ENCODE measurements at places on chromosomes 4 and X.

DNA sequence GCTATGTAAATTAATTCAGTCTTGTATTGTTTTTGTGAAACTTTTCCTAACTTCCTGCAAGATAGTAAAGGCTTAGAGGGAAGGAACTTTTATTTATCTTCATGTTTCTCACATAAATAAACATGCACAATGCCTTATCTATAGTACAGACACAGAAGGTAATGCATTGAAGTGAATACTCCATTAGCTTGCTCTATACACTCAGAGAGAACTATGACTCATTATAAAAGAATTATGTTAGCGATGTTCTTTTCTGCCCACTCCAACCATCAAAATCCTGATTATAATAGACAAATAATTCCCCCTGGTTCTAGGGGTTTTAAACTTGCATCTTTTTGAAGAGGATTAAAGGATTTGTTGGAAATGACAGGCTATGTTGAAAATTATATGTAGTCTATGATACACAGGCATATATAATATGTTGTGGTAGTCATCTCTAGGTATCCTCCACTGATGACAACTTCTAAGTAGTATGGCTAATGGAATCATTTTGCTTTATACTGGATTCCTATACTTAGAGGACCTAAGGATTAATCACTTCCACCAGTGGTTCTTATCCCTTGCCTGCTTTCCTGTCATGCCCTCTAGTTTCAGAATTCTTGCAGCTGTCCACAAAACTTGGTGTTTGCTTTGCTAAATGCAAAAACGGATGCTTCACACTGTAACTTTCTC lies 115.7 kb downstream of the NDST4 start:
- DNase-seq, result no peak

DNA sequence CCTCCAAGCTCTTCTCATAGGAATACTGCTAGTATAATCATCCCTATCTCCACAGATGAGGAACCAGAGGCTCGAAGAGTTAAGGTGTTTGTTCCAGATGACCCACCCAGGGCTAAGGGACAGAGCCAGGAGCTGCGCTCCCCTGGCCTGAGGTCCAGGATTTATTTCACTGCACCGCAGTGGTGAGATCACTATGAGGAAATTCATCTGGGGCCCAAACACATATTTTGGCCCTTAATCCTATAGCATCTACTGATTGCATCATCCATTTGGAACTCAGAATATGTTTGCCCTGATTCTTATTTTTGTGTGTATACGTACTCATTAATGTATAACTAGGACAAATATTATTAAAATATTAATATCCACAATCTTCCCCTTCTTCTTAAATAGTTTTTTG lies 100.1 kb upstream of the RBPJ start:
- DNase-seq, result no peak

- no peak for DNase-seq
Observed at GRCh38 chr4:182228991-182229577, 14.1 kb upstream of the TENM3 start.

DNA sequence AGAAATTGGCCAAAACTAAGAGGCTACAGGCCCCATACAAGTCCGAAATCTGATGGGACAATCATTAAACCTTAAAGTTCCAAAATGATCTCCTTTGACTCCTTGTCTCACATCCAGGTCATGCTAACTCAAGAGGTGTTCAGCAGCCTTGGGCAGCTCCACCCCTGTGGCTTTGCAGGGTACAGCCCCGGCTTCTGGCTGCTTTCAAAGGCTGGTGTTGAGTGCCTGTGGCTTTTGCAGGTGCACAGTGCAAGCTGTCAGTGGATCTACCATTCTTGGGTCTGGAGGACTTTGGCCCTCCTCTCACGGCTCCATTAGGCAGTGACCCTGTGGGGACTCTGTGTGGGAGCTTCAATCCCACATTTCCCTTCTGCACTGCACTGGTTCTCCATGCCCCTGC lies 329.1 kb upstream of the MAD2L1 start:
- no peak for DNase-seq

GRCh38 chr4:140427919-140428471 lies 547 bp upstream of the CLGN start:
- DNase-seq, result no peak

DNA sequence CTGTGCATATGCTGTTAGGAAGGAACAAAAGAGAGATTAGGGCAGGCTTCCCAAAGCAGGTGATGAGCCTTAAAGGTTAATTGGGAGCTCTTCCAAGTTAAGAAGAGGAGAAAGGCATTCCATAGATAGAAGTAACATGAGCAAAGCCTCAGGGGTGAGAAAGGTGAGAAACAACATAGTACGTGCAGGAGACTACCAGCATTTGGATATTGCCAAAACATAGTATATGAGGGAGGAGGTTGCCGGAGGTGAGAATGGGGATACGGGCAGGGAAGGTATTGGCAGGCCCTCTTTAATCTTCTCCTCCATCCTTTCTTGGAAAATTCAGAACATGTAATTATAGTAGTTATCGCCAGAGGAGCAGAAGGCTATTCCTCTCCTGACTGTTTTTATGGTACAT lies 96.1 kb upstream of the MBNL3 start:
- no peak for DNase-seq

- DNase-seq, result no peak
Observed at GRCh38 chr4:114026447-114026846, 47.0 kb upstream of the ARSJ start.

- DNase-seq, result no peak
Observed at GRCh38 chr4:126738926-126739325, 893.8 kb upstream of the INTU start.

DNA sequence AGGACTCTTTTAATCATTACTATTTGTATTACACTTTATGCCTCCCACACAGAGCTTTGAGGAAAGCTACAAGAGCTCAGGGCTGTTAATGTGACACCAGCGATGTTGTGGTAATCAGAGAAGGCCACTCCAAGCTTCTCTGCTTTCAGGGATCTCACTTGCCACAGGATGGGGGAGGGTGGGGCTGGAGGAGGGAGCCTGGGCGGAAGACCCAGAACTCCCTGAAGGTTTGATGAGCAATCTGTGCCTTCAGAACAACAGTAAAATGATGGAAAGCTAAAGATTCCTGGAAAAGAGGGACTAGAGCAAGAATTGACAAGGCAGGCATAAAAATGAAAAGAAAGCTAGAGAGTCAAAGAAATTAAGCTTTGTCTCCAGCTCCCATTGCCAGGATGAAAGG lies 75.6 kb downstream of the MAML3 start:
- no peak for DNase-seq

DNA sequence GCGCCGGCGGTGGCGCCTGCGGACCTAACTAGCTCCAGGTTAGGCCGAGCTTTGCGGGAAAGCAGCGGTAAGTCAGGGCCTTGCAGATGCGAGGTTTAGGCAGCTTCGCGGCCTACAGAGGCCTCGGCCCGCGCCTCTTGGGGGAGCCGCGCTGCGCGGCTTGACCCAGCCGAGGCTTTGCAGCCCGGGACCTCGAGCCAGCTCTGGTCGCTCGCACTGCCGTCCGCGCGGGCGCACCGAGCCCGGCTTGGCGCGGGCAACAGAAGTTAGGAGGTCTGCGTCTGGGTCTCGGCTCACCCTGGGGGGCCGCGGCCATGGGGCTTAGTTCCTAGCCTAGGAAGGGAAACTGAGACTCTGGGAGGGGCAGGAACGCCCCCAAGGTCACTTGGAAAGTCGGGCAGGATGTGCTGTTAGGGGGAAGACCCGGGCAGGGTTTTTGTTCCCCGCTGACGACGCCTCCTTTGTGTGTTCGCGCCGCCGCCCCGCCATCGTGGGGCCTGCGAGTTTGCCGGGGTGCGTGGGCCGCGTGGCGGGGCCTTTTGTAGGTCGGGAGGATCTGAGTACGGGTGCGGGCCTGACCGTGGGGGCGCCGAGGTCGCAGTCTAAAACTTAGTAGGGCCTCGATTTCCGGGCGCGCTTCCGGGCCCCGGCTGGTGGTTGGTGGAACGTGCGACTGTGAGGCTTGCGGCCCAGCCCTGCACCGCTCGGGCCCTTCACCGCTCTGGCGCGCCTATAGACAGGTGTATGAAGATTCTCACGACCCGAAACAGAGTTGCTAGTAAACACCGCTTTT lies 482 bp downstream of the RNF4 start:
- DNase-seq, result peak; percentile 55

- peak; percentile 31 for DNase-seq
Observed at GRCh38 chr4:3201718-3202702, 46.9 kb upstream of the MSANTD1 start.

DNA sequence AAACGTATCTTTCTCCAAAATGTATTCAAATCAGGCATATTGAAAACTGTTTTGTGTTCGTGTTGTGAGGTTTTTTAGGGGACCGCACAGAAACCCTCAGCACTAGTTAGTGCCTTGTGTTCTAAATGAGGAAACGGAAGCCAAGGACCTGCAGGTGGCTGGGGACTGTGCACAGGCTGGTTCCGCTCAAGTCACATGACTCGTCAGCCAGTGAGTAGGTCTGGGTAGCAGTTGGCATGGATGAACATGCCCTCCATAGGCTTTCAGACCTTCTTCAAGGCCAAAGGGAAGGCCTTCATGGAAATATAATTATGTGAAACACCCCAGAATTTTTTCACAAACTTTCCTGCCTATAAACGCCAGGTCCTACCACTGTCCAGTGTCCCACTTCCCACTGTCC lies 1.3 kb upstream of the F11 start:
- no peak for DNase-seq

DNA sequence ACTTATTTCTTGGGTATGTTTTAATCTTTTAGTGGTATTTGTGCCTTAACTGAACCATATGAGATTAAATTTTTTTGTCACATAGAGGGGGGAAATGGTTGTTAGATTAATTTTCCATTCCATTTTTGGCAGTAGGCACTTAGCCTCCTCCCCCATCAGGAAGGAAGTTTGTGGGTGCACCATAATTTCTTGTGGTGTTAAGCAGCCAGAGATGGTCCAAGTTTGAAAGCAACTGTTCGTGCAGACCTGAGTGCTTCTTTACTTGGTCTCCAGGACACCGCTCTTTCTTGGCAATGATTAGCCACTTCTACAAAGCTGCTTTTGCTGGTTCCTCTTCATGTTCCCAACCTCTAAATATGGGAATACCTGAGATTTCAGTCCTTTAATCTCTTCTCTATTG lies 92.7 kb upstream of the RPL34 start:
- peak; percentile 1 for DNase-seq

- DNase-seq, result no peak
Observed at GRCh38 chr4:74338792-74339333, 26.1 kb upstream of the EREG start.

All from stimulated activated CD8-positive, alpha-beta memory T cell treated with anti-CD3 and anti-CD28 coated beads, Interleukin-4, amount 100 ng/mL, for 4 hours (primary cell).